ENCODE measurements at places on chromosomes 7 and 10.
A peak's percentile ranks its signal among the peaks of the same experiment; 100 is the strongest.

GRCh38 chr10:60869652-60870415 is 74.2 kb downstream of the RHOBTB1 start:
- no peak for DNase-seq

GRCh38 chr10:132297526-132297925 is 10.2 kb downstream of the STK32C start:
- DNase-seq, result no peak

DNA sequence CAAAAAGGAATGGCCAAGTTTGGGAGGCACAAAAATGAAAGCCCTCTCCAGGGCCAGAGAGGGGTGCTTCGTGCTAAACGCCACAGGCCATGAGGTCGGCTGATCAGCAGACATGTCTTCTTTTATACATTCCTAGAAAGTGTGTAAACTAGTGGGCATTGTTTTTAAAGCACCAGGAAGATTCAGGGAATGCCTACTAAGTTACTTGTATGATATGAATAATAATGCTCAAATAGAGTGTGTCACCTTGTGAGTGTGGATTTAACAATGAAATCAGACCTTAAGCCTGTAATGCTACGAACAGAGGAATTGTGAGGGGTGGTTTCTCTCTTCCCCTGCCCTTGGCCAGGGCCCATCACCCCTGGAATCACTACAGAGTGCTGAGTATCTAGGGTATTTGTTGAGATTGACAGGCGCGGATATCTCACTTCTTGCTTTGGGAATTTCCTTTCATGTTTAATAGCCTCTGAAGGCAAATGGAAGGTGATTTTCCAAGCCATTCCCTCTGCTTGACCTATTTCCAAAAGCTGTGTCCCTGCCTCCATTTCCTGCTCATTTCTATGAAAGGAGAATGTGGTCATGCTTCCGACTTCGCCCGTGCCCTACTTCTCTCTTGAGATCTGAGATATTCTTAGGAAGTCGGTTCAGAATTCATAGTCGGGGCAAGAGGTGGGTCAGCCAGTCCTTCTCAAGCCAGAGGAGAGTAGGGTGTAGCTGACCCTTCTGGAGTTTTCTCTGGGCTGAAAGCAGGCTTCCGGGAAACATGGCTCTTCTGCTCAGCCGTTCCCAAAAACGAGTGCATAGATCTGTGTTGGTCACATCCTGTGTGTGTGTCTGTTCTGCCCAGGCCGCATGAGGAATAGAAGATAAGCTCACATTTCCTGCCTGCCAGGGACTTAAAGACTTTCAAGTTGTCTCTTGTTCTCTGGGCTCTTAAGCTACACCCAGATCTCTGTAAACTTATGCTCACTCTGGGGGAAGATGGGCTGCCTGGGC is 167.8 kb upstream of the ITGB1 start:
- peak; percentile 33 for DNase-seq

DNA sequence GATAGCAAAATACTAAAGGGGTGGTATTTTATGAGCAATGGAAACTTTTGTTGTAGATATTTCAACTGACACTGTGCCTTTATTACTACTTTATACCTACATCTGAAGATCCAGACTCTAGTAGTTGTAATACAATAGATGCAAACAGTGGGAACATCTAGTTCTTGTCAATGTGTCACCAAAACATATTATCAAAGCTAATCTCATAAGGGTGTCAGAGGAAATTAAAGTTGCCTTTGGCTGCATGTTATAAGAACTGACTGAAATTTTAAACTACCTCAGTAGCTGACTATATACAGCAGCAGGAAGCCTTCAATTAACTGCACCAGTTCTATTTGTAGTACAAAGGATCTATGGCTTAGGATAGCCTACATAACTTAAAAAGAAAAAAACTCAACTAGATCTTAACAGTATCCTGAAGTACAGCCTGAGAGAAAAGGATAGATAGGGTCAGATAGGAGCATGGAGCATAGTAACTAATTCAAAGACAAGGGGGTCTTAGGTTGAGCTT is 30.9 kb downstream of the HDAC9 start:
- no peak for DNase-seq

GRCh38 chr7:2862831-2863361 is 18.8 kb upstream of the GNA12 start:
- peak; percentile 62 for DNase-seq

All from CD8-positive, alpha-beta T cell (primary cell).